ENCODE measurements at places on chromosomes 13 and 19.

DNA sequence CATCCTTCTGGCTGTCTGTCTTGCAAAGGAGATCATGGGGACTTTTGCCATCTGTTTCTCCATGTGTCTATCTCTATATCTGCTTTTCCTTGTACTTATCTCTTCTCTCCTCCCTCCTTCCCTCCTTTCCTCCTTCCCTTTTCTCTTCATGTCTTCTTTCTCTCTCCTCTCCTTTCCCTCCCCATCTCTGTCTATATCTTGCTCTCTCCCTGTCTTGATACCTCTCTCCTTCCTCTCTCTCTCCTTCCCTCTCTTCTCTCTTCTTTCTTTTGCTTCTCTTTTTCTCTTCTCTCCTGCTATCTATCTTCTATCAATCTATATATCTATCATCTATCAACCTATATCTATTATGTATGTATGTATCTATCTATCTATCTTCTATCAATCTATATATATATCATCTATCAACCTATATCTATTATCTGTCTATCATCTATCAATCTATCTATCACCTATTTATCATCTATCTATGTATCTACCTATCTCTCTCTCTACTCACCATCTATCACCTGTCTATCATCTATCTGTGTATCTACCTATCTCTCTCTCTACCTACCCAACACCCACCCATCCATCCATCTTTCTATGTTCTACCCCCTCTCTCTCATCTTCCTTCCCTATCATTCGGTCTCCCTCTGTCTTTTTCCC lies 27.5 kb downstream of the SPTBN4 start:
- DNase-seq: no peak

- no peak for DNase-seq
Measured at GRCh38 chr13:96490496-96490989, 400.6 kb downstream of the HS6ST3 start.

GRCh38 chr19:11194656-11195558 lies 2.4 kb downstream of the KANK2 start:
- DNase-seq: no peak

DNA sequence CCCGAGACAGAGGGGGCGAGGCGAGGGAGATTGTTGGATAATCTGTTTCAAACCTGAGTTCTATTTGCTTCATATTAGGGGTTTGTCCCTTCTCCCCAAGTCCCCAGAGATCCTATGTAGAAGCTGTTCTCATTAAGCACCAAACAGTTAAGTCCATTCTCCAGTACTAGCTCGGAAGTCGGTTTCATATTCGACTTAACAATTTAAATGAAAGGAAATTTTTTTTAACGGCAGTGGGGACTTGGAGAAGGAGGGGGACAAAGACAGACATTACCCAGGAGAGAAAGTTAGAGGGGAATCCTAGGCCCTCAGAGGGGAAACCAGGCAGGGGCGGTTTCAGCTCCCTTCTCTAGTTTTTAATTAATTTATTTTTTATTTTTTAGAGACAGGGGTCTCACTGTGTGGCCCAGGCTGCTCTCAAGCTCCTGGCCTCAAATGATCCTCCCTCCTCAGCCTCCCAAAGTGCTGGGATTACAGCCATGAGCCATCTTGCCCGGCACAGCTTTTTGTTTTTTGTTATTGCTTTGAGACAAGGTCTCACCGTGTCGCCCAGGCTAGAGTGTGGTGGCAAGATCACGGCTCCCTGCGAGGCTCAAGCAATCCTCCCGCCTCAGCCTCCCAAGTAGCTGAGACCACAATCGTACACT lies 13.7 kb upstream of the TLE2 start:
- DNase-seq: no peak

DNA sequence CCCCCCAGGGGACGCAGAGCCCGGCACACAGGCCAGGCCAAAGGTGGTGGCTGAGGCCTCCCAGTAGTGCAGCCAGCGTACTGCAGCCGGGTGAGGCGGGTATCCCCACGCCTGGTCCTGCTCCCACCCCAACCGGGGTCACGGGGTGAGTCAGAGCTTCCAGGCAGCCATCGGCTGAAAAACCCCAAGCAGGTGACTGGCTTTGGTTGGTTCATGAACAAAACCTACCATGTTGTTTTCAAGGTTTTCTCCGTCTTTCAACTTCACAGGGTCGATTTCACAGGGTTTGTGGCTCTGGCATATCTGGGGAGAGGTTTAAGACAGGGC lies 42.1 kb upstream of the C13orf46 start:
- DNase-seq: no peak

GRCh38 chr13:37510441-37510840 lies 88.1 kb downstream of the POSTN start:
- no peak for DNase-seq

DNA sequence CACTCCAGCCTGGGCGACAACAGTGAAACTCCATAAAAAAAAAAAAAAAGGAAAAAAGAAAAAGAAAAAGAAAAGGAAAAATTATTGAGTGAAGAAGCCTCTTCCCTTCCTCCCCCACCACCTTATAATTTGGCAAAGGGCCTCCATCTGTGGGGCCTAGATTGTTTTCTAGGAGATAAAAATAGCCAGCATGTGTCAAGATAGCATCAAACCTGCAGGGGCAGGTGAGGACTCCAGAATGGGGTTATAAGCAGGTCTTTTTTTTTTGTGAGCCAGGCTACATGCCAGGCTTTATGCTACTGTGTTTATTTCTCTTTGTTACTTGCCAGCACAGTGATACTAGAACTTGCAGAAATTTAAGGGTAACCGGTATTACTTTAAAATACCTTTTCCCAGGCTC lies 11.7 kb upstream of the TRIM13 start:
- DNase-seq: no peak

GRCh38 chr19:12885749-12886650 lies 1.0 kb downstream of the KLF1 start:
- peak; percentile 56 for DNase-seq

DNA sequence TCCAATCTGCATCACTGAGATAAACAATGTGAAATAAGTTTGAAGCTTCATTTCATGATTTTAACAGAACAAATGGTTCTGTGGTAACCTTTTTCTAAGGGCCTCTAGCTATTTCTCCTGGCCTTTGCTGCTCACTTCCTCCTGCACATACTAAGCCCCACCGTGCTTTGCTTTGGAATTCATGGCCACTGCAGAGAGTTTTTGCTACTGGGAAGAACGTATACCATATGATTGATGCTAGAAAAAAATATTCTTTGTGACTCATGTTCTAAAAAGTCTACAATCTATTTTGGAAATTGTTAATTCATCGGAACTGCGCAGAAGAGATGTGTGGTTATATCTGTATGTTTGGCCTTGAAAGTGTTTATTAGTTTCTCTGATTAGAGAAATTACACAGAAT lies 747.3 kb downstream of the PCDH9 start:
- no peak for DNase-seq

- no peak for DNase-seq
Measured at GRCh38 chr19:41626877-41627276, at the start of gene CEACAM4. CEACAM4 (minus strand) TSS chr19:41627074; CDS start chr19:41626963, 111 bp downstream.

- DNase-seq: no peak
Measured at GRCh38 chr19:57978586-57979289, 4.4 kb upstream of the C19orf18 start.

GRCh38 chr19:12786952-12787351 lies 4.3 kb upstream of the JUNB start:
- DNase-seq: no peak

DNA sequence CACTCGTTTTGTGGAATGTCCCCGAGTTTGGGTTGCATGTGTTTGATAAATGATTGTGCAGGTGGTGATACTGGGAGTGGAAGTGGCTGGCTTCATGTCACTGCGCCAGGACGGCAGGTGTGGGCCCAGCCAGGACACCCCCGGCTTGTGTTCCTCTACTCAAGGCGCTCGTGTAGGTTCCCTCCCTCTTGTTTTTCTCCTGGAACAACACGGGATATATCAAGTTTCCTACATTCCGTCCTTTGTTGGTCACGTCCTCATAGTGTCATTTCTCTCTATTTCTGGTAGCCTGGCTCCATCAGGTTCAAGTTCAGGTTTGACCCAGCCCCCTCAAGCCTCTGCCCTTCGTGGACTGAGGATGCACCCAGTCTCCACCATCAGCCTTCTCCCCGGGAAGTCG lies 16.3 kb downstream of the IL17D start:
- DNase-seq: no peak

GRCh38 chr13:37598597-37598996 lies at the start of gene POSTN:
POSTN (minus strand) TSS chr13:37598768; CDS start chr13:37598726, 42 bp downstream.
- DNase-seq: no peak

DNA sequence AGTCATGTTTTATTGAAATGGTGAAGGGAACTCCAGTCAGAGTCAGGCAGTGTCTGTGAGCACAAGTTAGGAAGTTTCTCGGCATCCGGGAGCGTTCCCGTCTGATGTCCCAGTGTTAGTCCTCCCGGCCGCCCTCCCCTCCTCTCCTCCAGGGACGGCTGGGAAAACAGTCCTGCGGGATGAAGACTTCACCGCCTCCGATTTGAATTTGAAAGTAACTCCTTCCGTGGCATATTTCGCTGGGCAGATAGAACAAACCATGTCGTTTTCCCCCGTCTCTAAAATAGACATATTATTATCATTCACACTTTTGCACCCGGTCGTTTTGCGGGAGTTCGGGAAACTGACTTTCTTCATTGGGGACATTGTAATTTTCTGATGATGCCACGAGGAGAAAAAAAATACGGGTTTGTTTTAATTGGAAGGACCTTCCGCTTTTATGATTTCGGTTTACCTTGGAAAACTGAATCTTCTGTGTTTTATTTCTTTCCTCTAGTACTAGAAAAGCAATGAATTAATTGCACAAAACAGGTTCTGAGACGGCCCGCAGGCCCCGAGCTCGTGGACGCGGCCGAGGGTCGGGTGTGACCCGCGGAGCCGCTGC lies 76.6 kb downstream of the ZIC5 start:
- DNase-seq: peak; percentile 41

- DNase-seq: no peak
Measured at GRCh38 chr13:40207001-40207478, 459.4 kb downstream of the FOXO1 start.

- DNase-seq: no peak
Measured at GRCh38 chr19:38766276-38767047, 6.9 kb downstream of the LGALS7 start.

DNA sequence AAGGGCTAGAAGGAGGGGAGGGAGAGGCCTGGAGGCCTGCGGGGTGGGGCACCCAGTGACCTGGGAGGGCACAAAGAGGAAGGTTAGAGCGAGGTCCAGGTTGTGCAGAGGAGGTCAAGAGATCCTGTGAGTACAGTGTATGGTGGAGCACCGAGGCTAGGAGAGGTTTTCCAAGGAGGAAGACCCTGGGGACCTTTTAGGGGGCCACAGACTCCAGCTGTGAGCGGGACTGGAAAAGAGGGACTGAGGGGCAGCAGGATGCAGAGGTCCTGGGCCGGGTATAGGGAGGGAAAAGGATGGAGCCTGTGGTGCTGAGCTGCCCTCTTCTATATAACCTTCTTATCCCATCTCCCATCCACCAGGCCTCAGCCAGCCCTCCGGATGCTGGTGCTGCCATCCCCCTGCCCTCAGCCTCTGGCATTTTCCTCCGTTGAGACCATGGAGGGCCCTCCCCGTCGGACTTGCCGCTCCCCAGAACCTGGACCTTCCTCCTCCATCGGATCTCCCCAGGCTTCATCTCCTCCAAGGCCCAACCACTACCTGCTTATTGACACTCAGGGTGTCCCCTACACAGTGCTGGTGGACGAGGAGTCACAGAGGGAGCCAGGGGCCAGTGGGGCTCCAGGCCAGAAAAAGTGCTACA lies 863 bp downstream of the ZNF581 start:
- no peak for DNase-seq

DNA sequence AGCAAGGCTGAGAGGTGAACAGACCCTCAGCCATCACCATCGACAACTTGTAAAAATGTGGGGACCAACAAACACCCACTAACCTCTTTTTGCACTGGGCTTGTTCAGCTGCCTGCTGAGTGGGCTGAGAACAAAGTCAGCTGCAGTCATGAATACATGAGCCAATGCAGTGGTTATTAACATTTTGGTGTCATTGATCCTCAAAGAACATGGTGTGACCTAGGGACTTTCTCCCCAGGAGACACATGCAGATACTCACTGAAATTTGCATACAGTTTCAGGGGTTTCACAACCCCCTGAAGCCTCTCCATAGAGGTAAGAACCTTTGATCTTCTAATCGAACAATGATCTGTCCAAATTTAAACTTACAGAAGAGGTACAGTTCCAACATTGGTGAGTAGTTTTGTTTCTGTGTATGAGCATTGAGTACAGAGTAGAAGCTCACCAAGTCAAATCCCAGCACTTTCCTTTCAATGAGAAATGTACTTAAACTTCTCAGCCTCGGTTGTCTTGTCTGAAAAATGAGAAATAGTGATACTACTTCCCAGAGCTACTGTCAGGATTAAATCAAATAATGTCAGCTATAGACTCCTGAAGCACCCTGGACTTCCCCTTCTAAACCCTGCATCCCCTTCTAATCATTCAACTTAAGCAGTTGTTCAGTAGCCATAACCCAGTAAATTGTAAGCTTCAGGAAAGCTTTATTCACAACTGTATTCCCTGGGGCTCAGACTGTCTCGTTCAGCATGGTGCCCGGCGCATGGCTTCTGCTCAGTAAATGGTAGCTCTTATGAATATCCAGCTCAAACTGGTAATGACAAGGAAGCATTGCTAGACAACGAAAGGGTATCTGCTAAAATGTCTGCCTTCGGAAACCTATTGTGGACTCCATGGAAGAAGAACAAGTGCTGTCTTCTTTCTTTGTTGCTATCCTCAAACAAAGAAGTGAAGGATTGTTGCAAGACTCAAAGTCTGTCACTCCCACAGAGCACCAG lies 148.7 kb downstream of the FOXO1 start:
- no peak for DNase-seq

DNA sequence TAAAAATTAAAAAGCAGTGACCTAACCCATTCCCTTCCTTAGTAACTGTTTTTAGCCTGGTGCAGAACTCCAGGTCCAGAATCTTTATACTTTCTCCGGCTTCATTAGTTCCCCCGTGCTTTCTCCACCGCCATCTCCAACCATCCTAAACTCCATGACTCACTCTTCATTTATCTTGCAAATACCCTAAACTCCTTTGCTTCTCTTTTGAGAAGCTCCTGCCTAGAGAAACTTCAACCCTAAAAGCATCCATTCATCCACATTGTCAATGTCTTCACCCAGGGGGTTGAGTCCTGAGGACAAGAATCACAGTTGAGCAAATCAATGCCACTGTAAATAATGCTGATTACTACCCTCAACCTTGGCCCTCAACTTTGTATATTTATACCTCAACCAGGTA lies 17.1 kb upstream of the GARRE1 start:
- no peak for DNase-seq

GRCh38 chr13:24684600-24684998 lies 4.4 kb downstream of the ATP12A start:
- no peak for DNase-seq

GRCh38 chr19:43470288-43470687 lies 4.9 kb upstream of the LYPD3 start:
- DNase-seq: no peak

DNA sequence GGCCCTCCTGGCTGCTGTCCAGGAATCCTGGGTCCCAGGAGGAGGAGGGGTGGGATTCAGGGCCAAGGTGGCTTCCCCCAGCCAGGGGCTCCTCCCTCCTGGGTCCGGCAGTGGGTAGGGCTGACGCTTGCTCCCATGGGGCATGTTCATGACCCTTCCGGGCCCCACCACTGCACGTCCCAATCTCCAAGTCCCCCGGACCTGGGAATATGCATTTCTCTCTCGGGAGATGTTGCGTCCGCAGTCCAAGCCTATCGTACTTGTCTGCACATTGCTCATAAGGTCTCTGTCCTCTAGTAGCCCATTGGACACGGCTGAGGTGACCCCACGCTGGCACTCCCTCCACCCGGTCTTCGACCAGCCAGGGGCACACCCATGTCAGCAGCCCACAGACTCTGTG lies 192.3 kb downstream of the TEX29 start:
- DNase-seq: no peak

Data from WTC11 (cell line).